NCI-H1048 (cell line): ENCODE measurements at places on chromosomes 11 and 22.

GRCh38 chr11:75013051-75013450 lies 24.3 kb downstream of the NEU3 start:
- DNase-seq: no peak

DNA sequence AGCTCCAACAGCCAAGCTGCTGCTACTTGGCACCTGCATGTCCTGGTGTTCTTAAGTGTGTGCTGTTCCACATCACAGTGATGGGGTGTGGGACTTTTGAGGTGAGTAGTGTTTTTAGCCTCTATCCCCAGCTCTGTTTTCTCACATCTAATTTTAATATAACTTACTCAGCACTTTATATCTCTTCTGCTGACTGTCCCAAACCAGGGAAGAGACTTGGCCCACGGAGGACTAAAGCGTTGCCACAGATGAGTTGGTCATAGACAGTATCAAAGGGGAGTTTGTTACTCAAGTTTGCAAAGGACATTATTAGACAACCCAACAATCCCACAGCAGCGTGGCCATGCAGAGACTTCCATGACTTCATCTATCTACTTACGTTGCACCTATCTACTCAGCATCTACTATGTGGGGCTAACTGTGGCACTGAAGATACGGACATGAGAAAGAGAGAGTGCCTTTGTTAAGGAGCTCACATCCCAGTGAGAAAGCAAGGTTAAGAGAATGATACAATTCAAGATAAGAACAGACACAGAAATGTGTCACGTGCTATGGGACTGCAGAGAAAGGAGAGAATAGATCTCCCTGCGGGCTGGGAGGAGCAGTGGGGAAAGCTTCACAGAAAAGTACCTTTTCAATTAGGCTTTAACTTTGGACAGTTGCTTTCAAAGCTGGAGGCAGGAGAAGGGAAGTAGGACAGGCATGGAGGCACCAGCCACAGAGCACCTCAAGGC lies 82.4 kb downstream of the ME3 start:
- DNase-seq: no peak

DNA sequence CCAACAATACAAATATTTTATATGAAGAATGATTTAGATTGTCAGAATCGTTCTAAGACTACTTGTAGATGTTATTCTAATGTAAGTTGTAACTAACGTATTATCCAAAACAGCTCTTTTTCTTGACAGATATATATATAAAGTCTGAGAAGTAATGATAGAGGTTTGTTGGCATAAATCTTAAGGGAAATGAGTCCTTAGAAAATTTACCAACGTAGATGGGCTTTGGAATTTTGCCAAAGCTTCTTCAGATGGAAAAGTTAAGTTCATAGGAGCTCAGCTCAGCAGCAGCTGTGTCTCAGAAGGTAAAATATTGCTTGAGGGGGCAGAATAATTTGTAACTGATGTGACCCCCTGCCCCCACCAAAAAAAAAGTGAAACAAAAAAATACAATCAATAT lies 66.7 kb downstream of the BID start:
- DNase-seq: no peak

- DNase-seq: no peak
These were observed 23.5 kb downstream of the ARHGAP8 start for GRCh38 chr22:44775862-44776261.

- DNase-seq: no peak
These were observed 39.4 kb downstream of the SIK3 start for GRCh38 chr11:117058761-117059261.

GRCh38 chr22:49134076-49134475 lies 693.6 kb downstream of the BRD1 start:
- no peak for DNase-seq

DNA sequence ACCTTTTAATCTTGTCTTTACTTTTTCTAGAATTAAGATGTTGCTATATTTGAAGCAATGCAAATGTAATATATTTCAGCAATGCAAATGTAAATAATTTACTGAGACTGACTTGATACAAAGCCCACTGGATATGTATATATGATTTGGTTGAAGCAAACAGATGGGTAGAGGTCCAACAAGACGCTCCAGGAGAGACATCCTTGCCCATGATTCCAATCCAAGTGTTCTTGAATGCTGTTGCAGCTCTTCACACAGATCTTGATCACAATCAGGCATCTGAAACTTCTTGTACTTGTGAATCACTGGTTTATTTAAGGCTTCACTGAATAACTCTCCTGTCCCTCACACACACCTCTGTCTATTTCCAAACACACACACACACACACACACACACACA lies 507.0 kb downstream of the LRRC4C start:
- DNase-seq: no peak

- no peak for DNase-seq
These were observed 55.3 kb downstream of the NFAM1 start for GRCh38 chr22:42376711-42377554.

GRCh38 chr11:127632976-127633680 lies 632.6 kb upstream of the KIRREL3 start:
- no peak for DNase-seq

GRCh38 chr11:130635937-130636630 lies 187.6 kb downstream of the ADAMTS15 start:
- no peak for DNase-seq

- no peak for DNase-seq
These were observed 507.6 kb upstream of the LARGE1 start for GRCh38 chr22:34427841-34428240.

GRCh38 chr22:26892166-26893041 lies 235.0 kb downstream of the MIAT start:
- DNase-seq: no peak

DNA sequence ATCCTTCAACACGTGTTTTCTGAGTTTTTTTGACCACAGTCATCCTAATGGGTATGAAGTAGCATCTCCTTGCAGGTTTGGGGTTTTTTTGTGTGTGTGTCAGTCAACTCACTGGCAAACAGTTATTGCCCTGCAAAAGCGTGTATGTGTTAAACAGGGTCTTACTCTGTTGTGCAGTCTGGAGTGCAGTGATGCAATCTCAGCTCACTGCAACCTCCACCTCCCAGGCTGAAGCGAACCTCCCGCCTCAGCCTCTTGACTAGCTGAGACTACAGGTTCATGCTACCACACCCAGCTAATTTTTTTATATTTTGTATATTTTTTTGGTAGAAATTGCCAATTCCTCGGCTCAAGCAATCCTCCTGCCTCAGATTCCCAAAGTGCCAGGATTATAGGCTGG lies 15.4 kb downstream of the CELSR1 start:
- no peak for DNase-seq

GRCh38 chr11:26283852-26284408 lies 48.0 kb upstream of the ANO3 start:
- no peak for DNase-seq

DNA sequence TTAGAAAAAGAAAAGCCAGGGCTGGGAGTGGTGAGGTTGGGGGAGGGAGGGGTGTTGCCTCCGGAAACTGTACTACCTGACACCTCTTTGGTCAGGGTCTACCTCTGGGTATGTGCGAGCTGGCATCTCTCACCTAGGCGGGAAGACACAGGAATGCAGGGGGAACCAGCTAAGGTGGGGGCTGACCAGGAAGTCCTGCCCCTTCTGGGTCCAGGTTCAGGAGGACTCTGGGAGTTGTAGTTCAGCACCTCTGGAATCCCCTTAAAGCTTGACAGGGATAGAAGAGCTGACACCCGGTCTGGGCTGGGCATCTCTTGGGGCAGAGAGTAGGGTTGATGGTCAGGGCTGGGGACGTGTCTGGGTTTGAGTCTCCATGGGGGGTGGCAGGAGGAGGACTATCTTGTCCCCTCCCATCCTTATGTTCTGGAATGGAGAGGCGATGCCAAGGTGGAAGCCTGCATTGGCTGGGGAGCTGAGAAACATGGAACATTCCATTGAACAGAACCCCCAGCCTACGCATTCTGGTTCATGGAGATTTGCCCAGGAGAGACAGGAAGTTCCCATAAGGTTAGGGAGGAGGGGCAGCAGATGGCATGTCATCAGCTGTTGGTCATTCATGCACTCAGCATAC lies 2.1 kb upstream of the KIAA1671 start:
- DNase-seq: no peak

DNA sequence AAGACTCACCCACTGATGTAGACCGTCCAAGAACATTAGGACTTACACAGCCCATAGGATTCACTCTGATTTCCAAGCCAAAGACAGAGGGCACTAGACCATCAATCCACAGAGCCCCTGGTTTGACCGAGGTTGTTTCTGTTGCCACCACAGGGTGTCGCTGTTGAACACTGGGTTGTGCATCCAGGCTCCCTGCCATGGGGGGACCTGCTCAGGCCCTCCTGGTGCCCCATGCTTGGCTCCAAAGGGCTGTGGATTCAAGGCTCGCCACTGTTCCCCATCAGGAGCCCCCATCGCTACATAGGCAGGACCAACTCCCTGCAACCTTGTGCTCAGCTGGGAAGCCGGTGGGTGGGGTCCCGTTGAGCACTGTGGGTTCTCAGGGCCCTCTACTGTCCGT lies 128.0 kb upstream of the ANO1 start:
- no peak for DNase-seq

DNA sequence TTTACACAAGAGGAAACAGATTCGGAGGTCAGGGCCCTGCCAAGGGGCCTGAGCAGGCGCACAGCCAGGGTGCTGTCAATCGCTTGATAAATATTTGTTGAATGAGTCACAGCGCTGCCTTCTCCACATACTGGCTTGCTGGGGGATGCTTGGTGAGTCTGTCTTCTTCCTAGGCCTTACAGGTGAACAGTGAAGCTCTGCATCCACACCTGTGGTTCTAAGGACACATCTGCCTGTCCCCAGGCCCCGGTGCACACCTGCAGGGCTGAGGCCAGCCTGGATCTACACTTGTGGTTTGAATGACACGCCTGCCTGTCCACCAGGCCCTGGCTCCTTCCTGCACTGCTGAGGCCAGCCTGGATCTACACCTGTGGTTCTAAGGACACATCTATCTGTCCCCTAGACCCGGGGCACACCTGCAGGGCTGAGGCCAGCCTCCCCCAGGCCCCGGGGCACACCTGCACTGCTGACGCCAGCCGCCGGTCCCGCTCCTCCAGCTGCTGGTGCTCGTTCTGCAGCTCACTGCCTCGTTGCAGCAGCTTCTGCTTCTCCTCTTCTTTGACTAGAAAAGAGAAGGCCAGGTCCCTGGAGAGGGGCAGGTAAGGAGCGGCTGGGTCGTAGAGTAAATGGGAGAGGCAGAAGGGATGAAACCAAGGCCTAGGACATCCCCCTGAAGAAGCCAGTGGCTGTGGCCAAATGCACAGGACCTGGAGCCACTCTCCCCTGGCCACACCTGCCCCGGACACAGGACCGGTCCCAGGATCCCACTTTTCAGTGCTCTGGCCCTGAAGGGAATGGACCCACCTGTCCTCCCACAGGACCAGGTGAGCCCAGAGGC lies 124.6 kb downstream of the PHF21B start:
- DNase-seq: no peak

- no peak for DNase-seq
These were observed 46.8 kb downstream of the PKNOX2 start for GRCh38 chr11:125211191-125211947.

DNA sequence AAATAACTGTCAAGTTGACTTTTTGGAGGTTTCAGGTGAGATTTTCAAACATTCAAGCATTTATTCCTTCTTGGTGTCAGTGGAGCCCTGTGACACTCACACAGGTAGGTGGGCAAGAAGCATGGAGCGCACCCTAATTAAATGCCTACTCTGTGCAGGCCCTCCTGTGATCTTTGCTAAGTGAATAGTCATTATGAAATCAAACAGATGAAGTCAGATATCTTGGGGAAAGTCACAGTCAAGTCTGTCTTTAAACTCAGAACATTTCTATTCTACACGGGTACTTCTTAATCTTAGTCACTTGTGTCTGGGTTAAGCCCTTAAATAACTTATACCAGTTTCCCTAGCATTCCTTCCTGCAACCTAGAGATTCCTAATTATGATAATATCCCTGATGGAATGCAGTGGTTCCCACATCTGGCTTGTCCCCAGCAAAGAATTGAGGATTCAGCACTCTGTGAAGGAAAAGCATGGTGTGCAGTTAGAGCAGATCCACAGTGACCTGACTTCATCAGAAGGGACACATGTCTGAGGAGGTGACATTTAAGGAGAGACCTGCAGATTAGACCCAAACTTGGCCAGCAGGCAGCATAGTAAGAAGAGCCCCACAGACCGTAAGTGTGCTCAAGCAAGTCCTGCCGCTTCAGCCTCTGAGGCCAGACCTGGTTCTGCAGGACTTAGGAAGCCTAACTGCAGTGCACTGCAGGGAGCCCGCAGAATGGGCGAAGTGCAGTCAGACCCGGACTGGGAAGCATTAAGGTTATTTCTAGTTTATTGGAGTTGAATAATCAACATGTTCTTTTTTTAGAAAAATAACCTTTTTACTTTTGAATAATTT lies 85.3 kb upstream of the GAL start:
- DNase-seq: no peak

GRCh38 chr11:134126217-134126822 lies 57.4 kb downstream of the JAM3 start:
- no peak for DNase-seq

- no peak for DNase-seq
These were observed 9.6 kb upstream of the HTATIP2 start for GRCh38 chr11:20353829-20354434.

DNA sequence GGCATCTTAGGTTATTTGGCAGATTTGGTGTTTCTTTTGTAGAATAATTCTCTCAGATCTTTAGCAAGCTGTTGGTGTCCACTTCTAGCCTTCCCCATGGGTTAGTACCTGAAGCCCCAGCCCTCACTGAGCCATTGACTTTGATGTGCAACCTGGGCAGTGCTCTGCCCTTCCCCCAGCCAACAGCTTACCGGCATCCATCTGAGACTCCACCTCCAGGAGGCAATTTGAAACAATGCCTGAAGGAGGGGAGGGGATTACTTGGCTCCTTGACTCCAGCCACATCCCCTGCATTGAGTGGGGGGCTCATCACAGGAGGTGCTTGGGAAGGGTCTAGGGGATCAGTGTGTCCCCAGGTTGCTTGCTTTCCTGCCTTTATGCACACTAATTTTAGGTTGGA lies 114.8 kb downstream of the TRIM29 start:
- no peak for DNase-seq

- no peak for DNase-seq
These were observed 8.3 kb downstream of the TST start for GRCh38 chr22:37010976-37011375.

- no peak for DNase-seq
These were observed 1557.8 kb upstream of the RAG2 start for GRCh38 chr11:38155856-38156255.

GRCh38 chr11:121514432-121515334 lies 61.9 kb upstream of the SORL1-AS1 start:
- DNase-seq: no peak

DNA sequence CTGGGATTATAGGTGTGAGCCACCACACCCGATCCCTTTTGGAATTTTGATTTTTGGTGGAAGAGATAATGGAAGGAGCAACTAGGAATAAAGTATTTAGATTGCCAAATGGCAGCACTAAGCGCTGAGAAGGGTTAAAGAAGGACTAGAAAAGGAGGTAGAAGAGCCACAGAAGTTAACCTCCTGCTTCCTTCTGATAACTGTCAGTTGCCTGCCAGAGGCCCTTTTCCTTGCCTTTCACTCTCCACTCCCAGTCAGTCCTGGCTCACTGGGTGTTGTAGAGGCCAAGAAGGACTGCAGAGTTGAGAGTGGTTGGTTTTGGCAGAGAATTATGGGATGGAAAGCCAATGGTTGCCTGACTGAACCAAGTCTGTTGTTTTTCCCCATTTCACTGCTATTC lies 19.3 kb downstream of the ZC3H12C start:
- DNase-seq: no peak

- no peak for DNase-seq
These were observed 561 bp downstream of the PGM2L1 start for GRCh38 chr11:74397501-74398243.
